NCI-H1105 treated with DMSO at 0.1 percent for 48 hours (cell line): ENCODE measurements at places on chromosomes 4 and X.
A peak's percentile ranks its signal among the peaks of the same experiment; 100 is the strongest.

GRCh38 chr4:1227816-1228215 lies 21.1 kb downstream of the CTBP1 start:
- no peak for DNase-seq

DNA sequence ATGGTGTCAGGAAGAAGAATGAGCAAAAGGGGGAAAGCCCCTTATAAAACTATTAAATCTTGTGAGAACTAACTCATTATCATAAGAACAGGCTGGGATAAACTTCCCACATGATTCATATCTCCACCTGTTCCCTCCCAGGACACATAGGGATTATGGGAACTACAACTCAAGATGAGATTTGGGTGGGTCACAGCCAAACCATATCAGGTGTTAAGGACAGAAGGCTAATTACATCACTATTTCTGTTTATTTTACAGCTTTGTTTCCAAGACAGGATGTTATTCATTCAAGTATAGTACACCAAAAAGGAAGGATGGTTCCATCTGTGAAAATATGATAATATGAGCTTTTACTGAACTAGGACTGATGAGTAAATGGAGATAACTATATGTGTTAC lies 63.7 kb upstream of the ARSJ start:
- DNase-seq = no peak

- no peak for DNase-seq
Observed at GRCh38 chr4:45596379-45597101, 527.3 kb downstream of the GABRG1 start.

- no peak for DNase-seq
Observed at GRCh38 chrX:80216086-80216485, 201.5 kb downstream of the TBX22 start.

- no peak for DNase-seq
Observed at GRCh38 chr4:38672397-38673129, 8.6 kb downstream of the KLF3 start.

DNA sequence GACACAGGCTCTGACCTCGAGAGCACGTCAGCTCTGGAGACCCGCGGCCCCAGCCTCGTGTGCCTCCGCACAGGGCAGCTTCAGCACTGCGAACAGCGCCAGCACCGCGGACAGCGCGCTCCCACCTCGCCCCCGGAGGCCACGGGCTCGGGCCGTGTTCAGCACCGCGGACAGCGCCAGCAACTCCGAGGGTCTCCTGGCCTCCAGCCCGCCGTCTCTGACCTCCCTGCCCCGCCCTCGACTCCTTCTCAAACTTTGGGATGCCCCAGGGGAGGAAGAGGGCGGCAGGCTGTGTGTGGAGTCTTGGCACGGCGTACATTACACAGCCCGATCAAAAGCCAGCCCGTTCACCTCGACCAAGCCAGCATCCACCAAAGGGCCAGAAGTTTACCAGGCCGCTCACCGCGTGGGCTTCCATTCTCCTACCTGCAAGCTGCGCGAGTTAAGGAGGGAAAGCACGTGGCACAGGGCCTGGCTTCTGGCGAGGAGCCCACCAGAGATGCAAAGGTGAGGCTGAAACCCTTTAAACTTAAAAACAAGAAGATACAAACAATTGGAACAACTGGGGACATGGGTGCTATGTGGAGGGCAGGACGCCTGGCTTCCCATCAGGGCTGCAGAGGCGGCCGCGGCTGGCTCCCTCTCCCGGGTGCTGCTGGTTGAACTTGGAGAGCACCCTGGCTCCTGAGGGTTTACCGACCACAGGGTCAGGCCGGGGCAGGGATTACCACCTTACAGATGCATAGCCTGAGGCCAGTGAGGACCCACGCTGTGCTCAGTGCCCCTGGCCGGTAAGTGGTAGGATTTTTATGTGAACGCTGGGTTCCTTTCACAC lies 4.5 kb upstream of the NKX1-1 start:
- no peak for DNase-seq

DNA sequence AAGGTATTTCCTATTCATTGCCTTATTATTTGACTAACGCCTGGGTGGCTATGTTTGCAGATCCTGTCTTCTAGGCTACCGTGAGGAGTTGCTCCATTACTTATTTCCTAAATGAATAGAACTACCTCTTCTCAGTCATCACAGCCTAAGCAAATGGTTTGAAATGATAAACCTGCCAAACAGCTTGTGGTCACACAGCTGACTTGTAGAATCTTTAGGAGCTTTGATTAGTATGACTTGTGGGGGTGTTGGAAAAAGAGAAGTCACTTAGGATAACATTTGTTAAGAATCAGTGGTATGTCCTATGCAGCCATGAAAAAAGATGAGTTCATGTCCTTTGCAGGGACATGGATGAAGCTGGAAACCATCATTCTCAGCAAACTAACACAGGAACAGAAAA lies 169.3 kb downstream of the PPARGC1A start:
- no peak for DNase-seq

- no peak for DNase-seq
Observed at GRCh38 chr4:176193126-176193525, 2.3 kb downstream of the SPATA4 start.

DNA sequence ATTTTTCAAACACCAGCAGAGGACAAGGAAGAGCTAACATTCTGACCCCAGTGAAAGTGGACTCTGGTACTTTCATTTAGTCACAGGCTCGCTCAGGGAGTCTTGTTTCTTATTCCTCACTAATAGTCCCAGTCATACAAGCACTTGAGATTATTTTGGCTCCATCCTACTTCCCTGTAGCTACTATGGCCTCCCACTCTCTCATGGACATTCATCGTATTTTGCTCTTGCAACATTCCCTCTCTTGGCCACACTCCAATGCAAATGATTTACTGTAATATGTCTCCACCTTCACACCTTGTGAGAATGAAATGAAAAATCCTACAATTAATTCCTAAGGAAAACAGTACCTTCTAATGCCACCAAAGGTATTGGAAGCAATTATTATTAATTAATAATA lies 21.3 kb downstream of the PLRG1 start:
- DNase-seq = no peak

GRCh38 chr4:70991596-70991995 lies 1.9 kb upstream of the DCK start:
- no peak for DNase-seq

DNA sequence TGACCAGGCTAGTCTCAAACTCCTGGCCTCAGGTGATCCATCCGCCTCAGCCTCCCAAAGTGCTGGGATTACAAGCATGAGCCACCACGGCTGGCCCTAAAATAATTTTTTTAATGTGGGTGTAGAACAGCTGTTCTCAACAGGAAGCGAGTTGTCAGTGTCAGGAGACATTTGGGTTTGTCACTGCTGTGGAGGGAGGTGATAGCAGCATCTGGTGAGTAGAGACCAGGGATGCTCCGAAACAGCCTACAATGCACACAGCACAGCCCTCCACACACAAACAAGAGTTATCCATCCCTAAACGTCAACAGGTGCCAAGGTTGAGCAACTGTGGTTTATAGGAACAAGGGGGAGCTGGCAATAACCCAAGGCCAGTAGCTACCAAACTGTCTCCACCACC lies 243.4 kb upstream of the STS start:
- no peak for DNase-seq

DNA sequence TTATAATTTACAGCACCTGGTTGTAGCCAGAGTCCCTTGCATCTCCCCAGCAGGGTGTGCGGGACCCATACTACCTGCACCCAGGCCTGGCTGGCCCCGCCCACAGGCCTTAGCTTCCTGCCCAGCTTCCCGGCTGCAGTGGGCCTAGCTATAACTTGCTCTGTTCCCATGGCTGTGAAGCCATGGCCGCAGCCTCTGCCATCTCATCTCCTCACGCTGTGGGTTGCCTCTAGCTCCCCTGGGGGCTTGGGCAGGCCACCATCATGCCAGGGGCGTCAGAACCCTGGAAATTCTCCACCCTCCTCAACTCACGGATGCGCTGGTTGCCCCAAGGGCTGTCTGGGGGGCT lies 26.1 kb upstream of the SORBS2 start:
- no peak for DNase-seq

DNA sequence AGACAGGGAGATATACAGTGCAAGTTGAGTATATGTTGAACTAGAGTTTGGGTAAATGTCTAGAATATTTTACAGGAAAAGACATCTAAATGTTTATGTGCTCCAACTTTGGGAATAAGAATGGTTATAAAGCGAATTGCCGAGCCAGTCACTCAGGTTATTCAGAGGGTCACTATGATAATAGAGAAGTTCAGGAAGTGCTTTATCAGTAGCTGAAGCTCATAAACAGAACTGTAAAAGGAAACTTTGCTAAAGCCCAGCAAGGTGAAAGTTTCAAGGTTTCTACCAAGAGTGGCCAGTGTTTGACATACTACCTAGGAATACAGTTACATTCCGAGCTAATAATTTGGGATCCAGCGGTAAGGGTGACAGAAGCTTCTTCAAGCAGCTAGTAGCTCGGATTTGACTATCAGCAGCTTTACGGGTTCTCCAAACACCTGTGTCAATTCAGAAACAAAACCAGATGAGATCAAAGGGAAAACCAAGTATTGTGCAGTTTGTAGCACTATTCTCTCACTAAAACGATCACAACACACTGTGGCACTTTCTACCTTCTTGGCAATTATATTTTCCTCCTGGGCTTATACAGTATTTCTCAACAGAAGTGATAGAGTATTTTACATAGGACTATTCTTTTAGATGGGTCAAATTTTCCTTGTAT lies 17.2 kb upstream of the BCLAF3 start:
- no peak for DNase-seq

DNA sequence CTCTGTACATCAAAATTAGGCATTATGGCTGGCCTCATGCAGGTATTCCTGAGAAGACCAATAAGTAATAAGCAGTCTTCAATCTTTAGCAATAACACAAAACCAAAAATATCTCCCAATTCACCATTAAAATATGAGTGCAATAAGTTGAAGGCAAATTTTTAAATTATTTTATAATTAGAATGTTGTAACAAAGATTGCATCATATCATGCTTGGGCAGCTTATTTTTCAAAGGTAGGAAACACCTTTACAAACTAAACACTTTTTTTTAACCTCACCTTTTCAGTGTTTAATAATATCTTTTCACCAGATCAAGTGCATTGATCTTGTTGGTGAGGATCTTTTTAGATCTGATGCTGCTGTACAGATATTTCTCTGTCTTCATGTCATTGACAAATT lies 592.9 kb upstream of the PITX2 start:
- no peak for DNase-seq

DNA sequence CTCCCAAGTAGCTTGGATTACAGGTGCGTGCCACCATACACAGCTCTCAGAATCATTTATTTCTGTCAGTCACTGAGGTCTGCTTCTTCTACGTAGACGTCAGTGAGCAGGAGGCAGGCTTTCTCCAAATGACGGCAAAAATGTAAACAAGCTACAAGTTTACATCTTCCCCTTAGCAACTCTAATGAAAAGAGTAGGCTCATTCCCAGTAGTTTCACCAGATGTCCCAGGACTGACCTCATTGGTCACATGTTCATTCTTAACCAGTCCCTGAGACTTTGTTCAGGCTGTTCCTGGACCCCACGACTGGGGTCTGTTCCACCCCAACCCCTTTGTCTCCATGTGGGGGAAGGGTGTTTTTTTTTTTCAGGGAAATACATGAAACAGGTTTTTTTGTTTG lies 67.1 kb downstream of the TENM3 start:
- no peak for DNase-seq

DNA sequence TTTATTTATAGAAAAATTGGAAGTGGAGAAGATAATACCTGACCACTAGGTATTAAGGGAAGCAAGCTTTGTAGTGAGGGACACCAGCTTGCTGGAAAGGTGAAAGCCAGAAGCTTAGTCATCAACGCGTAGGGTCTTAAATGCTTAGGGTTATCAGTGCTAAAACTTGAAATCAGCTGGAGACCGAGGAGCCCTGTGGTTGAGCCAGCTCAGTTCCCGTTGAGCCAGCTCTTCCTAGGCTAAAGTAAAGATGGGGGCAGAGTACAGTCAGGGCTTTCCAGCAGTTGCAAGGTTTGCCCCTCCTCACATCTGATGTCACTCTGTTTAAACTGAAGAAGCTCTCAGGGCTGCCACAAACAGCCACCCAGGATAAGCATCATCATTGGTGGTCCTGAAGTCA lies 240.7 kb downstream of the DCLK2 start:
- DNase-seq = no peak

- DNase-seq = no peak
Observed at GRCh38 chr4:16659694-16660093, 238.8 kb downstream of the LDB2 start.

DNA sequence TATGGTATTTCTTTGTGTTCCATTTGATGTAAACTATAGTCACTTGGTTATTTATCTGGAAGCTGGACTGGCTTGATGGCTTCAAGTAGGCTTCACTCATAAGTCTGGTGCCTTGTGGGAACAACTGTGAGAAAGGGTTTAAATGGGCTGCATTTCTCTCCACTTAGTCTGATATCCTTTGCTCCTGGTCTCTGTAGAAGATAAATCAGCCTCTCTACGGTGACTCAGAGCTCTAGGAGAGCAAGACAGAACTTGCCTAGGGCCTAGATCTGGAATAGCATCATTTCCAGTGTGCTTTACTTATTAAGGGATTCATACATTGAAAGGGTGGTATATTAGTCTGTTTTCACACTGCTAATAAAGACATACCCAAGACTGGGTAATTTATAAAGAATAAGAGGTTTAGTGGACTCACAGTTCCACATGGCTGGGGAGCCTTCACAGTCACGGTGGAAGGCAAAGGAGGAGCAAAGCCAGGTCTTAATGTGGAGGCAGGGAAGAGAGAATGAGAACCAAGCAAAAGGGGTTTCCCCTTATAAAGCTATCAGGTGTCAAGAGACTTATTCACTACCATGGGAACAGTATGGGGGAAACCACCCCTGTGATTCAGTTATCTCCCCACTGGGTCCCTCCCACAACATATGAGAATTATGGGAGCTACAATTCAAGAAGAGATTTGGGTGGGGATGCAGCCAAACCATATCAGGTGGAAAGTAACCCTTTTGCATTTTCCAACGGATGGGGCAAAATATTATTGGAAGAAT lies 1746.4 kb upstream of the PCDH7 start:
- no peak for DNase-seq

GRCh38 chr4:184514121-184514988 lies 40.0 kb upstream of the IRF2 start:
- no peak for DNase-seq

- no peak for DNase-seq
Observed at GRCh38 chrX:1221296-1221845, 8.9 kb upstream of the CRLF2 start.

DNA sequence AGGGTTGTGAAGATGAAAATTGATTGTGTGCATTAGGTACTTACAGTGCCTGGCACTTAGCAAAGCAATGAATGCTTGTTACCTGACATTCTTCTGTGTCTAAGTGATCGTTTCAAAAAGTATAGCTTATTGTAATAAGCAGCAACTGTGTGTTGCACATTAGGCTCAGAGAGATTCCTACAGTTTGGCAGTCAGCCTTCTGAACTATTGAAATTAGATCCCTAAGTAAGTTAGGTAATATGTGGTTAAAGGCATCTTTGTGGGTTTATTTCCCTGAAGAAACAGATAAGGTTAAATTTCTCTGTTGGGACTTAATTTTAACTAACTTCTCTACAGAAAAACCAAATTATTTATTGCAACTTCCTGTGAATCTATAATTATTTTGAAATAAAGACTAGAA lies 93.4 kb downstream of the REPS2 start:
- DNase-seq = no peak

- DNase-seq = peak; percentile 11
Observed at GRCh38 chr4:140052050-140052449, 101.9 kb downstream of the MAML3 start.
